Cerebellum (tissue), 4 donors: ENCODE measurements at places on chromosomes 5 and 9. TPM values are rescaled to one million over a fixed set of nuclear protein-coding genes. Genes with fewer than 3 reads are reported as not detected.

GRCh38 chr5:175246242-175246888 is 197.6 kb downstream of the DRD1 start:
- DNase-seq = no peak

- no peak for DNase-seq
Observed at GRCh38 chr5:89443508-89443907, 560.5 kb upstream of the MEF2C start.

- no peak for DNase-seq
Observed at GRCh38 chr5:172616730-172617129, 24.3 kb upstream of the NEURL1B start.

Gene SLC45A2
- 1.2 TPM for total RNA-seq

- DNase-seq = no peak
Observed at GRCh38 chr5:96476654-96477053, 43.6 kb upstream of the PCSK1 start.

- DNase-seq = no peak
Observed at GRCh38 chr9:38009035-38009501, 60.0 kb downstream of the SHB start.

- DNase-seq = no peak
Observed at GRCh38 chr9:91346644-91347043, 15.1 kb downstream of the AUH start.

Gene CFAP90
- total RNA-seq = 2.7 TPM

- DNase-seq = peak; percentile 38
Observed at GRCh38 chr5:14732991-14733390, 68.5 kb downstream of the OTULIN start.

- no peak for DNase-seq
Observed at GRCh38 chr5:176153741-176154140, 84.5 kb upstream of the SIMC1 start.

DNA sequence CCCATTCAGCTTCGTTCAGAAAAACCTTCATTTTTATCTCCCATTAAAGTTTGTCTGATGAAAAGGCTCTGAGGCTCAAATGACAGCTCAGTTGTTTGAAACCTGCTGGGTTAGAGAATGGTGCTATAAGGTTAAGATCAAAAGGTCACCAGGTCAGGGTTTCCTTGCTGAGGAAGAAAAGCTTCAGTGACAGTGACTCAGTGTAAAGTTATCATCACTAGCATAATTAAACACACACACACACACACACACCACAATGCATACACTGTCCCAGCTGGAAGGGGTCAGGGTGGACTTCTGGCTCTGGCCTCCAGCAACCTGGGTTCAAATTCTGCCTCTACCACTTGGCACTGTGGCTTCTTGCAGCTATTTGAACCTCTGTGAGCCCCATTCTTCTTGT is 281.1 kb downstream of the DOCK8 start:
- no peak for DNase-seq

DNA sequence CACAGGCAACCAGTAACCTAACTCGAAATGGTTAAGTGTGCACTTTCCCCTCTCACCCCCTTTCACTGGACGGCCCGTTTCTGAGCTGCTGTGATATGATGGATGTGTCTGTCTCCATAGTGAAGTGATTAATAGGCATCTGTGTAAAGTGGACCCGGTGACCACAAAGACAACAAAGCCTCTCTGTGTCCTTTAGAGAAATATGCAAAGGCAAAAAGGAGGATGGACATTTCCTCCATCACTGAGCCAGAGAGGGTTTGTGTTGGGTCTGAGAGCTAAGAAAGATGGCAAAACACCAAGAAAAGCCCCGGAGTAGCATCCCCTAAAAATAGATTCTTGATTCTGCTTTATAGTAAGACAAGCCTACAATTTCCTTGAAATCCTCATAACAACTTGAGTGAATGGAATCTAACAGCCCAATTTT is 120.6 kb downstream of the SEMA6A start:
- no peak for DNase-seq

DNA sequence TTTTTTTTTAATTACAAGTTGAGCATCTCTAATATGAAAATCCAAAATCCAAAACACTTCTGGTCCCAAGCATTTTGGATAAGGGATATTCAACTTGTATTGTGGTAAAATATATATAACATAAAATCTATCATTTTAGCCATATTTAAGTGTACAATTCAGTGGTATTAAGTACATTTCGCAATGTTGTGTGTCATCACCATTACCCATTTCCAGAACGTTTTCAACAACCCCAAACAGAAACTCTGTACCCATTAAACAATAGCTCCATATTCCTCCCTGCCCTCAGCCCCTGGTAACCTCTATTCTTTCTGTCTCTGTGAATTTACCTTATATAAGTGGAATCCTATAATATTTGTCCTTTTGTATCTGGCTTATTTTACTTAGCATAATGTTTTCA is 24.9 kb downstream of the TICAM2 start:
- DNase-seq = no peak

Gene PTCD2
- 7.3 TPM for total RNA-seq

GRCh38 chr5:112974901-112975300 is 1.7 kb upstream of the DCP2 start:
- DNase-seq = no peak

GRCh38 chr5:33828626-33829308 is 63.0 kb downstream of the ADAMTS12 start:
- no peak for DNase-seq

DNA sequence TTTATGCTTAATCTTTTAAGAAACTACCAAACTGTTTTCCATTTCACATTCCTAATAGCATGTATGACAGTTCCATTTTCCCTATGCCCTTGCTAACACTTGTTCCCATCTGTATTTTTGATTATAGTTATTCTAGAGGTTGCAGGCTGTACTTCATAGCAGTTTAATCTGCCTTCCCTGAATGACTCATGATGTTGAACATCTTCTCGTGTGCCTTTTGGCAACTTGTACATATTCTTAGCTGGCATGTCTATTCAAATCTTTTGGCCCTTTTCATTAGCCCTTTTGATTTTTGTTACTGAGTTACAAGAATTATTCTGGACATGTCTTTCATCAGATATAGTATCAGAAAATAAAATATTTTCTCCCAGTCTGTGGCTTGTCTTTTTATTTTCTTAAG is 320.3 kb downstream of the DIRAS2 start:
- DNase-seq = no peak

- DNase-seq = no peak
Observed at GRCh38 chr5:116032991-116033390, 719 bp downstream of the ARL14EPL start.

Gene PDCD1LG2
- total RNA-seq = 0.09 TPM

Gene LCN15
- total RNA-seq = not detected

Gene CD180
- 0.64 TPM for total RNA-seq

- DNase-seq = no peak
Observed at GRCh38 chr5:154653418-154653763, 101.8 kb upstream of the LARP1 start.

Gene OR1J2
- total RNA-seq = not detected

GRCh38 chr9:134381671-134382516 is 55.6 kb downstream of the RXRA start:
- no peak for DNase-seq

Gene NDUFA8
- 20.0 TPM for total RNA-seq

Gene PCDHB16
- 8.2 TPM for total RNA-seq

DNA sequence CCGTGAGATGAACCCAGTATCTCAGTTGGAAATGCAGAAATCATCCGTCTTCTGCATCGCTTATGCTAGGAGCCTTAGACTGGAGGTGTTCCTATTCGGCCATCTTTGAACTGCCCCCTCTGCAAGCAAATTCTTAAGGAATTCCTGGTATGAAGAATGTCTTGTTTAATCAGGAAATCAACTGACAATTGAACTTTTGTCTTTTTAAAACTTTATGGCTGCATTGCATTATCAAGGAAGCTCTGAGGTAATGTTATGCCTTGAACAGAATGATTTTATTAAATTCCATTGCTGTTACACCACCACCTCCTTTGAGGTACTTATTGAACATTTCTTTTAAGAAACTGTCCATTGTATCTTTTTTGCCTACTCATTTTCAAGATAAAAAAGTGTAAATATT is 1915.7 kb upstream of the CDH9 start:
- DNase-seq = no peak

Gene KIAA0825
- total RNA-seq = 25.2 TPM

Gene DNLZ
- 6.5 TPM for total RNA-seq

DNA sequence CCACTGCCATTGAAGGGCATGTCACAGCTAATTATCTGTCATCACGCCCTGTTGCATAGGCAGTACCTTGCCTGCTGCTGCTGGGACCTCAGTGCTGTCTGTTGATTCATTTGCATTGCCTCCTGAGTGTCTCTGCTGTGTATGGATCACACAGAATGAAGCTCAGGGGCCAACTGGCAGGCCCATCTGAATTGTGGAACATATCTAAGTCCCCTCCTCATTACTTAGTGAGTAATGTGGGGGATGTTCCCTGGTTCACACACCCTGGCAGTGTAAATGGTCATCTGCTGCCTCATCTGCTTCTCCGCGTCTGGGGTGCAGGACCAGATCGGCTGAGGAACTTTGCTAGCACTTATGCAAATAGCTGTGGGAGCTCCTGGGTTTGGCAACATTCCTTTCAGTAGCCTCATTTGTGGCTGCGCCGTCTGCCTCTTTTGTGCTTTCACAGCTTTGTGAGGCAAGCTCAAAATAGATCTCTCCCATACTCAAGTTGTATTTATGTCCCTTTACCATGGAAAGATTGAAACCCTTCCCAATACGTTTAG is 25.4 kb downstream of the TYRP1 start:
- DNase-seq = peak; percentile 18

Gene HTR1A
- total RNA-seq = 5.0 TPM
